Endothelial cell of umbilical vein (primary cell): ENCODE measurements at places on chromosomes 5 and 9. TPM values are rescaled to one million over a fixed set of nuclear protein-coding genes. Genes with fewer than 3 reads are reported as not detected.

GRCh38 chr5:963673-964531 lies 44.7 kb upstream of the NKD2 start:
- no peak for DNase-seq

DNA sequence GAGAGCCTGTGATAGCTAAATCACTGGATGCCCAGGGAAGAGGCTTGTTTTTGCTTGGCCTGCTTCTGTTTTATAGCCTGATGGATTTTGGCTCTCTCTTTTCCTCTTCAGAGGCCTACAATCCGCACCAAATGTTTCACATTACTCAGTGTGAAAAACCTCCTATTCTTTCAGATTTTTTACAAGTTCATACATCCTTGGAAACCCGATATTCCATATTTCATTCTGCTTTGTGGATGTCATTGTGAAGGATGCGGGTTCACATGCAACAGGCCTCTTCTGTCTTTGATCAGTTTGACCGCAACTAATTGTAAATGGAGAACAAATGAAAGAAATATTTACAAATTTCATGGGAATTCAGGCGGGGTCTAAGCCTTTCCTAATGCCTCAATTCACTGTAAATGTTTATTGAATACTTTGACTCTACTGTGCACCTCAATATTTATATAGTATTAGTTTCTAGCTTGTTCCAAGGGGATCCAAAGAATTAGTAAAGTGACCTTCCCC lies 269.9 kb downstream of the DMRT2 start:
- DNase-seq, result no peak

GRCh38 chr9:7115606-7116005 lies 357.8 kb downstream of the KDM4C start:
- DNase-seq, result no peak

The PCDHGA2 gene
- total RNA-seq, result 0.58 and 1.2 TPM in 2 replicates
